ENCODE measurements at places on chromosomes 2 and 18.
A peak's percentile ranks its signal among the peaks of the same experiment; 100 is the strongest.

- DNase-seq, result no peak
Measured at GRCh38 chr2:31256611-31257382, 22.8 kb downstream of the EHD3 start.

DNA sequence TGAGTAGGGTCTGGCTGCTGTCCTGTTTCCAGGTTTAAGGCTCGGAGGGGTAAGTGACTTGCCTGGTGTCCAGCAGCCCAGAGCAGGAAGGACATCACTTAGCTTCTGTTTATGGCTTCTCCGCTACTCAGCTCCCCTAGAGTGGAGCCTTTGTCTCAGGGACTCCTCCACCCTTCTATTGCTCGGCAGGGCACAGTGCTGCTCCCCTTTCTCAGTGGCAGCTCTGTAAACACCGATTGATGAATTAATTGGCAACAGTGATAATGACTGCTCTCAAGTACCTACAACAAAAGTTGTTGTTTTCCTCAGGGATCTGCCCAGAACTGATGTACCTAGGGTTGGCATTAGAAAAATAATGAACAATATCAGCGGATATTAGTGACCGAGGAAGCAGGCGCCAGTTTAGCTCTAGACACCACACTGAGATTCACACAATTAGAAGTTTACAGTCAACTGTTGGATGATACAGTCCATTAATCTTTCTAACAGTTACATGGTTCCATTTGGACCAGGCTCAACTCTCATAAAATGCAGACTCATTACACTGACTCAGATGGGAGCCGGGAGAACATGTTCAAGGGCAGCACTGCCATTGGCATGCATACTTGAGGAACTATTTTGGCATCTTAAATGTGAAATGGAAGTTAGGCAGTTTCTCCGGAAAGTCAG lies 265.7 kb downstream of the MTX2 start:
- peak; percentile 74 for DNase-seq

DNA sequence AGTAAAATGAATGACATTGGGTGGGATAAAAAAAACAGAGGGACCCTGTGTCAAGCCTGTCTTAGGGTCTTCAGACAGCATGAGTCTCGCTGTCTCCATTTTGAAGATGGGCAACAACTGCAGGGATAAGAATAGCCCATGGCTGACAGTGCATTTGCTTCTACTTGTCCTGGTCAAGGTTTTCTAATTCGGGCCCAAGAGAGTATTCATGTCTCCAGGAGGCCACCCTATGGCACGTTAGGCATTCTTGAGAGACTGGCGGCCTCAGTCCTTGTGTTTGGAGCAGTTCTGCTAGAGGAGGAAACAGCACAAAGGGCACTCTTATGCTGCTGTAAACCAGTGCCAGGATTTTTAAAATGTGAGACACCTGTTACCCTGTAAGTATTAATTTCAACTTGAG lies 9.5 kb upstream of the MYL1 start:
- DNase-seq, result no peak

GRCh38 chr2:36773947-36774346 lies 77.4 kb downstream of the VIT start:
- no peak for DNase-seq

DNA sequence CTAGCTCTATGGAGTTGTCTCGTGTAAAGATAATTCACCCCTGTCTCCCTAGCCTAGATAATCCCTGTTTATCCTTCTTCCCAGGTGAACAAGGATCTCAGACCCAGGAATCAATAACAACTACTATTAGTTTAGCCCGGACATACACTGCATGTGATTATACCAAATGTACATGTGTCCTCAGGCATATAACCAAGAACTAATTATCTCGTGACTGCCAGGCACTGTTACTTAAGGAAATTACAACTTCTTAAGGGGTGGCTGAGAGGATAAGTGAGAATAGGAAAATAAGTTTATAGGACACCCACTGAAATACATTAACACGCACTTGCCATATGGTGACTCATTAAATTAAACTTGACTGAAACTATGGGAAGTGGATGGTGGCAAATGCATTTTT lies 126.6 kb downstream of the CNTNAP5 start:
- DNase-seq, result no peak

DNA sequence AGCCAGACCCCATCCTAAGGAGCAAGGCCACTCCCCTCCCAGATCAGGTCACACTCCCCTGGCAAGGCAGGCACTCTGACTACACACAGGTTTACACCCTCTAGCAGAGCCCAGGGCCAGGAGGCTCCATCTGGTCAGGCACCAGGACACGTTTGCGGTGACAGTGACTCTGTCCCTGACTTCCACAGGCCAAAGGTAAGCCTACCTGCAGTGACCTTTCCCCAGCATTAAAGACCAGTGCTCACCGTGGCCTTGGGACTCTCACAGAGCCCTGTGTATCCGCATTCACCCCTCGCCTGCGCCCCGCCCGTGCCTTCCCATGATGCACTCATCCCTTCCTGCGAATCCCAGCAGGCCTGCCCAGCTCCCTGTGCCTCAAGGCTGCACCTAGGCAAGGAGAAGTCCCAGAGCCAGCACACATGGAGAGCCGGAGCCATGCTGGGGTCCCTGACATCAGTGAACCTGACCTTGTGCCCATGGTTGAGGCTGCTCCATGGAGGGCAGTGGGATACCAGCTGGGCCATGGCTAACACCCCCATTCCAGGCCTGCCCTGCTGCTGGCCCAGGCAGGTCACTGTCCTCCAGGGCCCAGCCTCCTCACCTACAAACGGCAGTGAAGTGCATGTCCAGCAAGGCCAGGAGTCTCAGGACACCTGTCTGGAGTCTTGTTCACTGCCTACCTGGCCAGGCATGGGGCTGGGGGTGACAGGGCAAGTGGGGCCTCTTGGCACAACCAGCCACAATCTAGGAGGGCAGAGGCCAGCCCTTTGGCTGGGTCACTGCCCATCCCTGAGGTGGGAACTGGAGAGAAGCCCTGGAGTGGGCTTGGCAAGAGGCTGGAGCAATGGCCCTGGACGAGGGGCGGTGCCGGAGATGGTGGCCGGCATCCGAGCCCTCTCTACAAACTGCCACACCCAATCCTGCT lies 3.0 kb downstream of the NEURL3 start:
- no peak for DNase-seq

- DNase-seq, result peak; percentile 22
Measured at GRCh38 chr2:213429516-213429915, 145.3 kb downstream of the SPAG16 start.

- DNase-seq, result no peak
Measured at GRCh38 chr2:1931003-1931914, 186.9 kb upstream of the PXDN start.

- DNase-seq, result no peak
Measured at GRCh38 chr18:78979056-78979729, 425 bp upstream of the SALL3 start.

DNA sequence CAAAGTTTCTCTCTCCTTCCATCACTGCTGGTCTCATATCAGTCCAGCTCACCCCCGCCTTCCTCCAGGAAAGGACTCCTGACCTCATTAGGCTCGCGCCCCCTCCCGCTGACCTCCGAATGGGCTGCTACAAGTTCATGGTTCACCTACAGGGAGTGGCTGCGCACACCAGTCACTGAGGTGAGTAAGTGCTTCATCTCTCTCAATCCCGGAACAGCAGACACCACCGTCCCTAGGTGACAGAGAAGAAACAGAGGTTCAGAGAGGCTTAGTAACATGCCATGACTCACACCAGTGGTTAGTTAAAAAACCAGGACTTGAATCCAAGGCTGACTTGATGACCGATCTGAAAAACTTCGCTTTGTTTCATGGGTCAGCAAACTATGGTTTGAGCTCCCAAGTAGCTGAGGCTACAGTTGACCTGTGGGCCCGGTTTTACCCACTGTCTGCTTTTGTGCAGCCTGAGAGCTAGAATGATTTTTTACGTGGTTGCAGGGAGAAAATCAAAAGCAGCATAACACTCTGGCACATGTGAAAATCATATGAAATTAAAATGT lies 42.0 kb downstream of the ZFP36L2 start:
- DNase-seq, result peak; percentile 55

GRCh38 chr2:1605102-1606045 lies 138.9 kb downstream of the PXDN start:
- DNase-seq, result peak; percentile 75

DNA sequence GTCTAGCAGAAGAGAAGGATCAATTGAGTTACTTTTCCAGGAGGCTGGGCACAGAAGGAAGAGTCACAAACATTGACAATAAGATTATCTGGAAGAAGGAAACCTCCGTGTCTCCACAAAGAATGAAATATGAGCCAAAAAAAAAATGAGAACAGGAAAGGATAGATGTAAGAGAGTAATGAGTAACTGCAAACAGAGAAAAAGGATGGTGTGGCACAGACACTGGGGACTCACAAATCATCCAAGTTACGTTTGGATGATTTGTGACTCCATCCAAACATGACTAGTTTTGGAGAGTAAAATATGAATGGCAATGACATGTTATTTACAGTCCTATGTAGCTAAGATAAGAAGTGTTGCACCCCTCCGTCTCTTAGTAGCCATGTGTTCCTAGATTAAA lies 42.8 kb upstream of the MAP2 start:
- no peak for DNase-seq

- DNase-seq, result no peak
Measured at GRCh38 chr2:64650722-64651338, 2.9 kb downstream of the SERTAD2 start.

GRCh38 chr2:232485757-232486557 lies 1.7 kb downstream of the ECEL1 start:
- DNase-seq, result no peak

All from EH (cell line).